ENCODE measurements at places on chromosomes 4 and X.
A peak's percentile ranks its signal among the peaks of the same experiment; 100 is the strongest.

GRCh38 chrX:110733166-110733565 lies 62.5 kb downstream of the CHRDL1 start:
- DNase-seq, result no peak

GRCh38 chrX:124440695-124441094 lies 94.3 kb downstream of the SH2D1A start:
- no peak for DNase-seq

DNA sequence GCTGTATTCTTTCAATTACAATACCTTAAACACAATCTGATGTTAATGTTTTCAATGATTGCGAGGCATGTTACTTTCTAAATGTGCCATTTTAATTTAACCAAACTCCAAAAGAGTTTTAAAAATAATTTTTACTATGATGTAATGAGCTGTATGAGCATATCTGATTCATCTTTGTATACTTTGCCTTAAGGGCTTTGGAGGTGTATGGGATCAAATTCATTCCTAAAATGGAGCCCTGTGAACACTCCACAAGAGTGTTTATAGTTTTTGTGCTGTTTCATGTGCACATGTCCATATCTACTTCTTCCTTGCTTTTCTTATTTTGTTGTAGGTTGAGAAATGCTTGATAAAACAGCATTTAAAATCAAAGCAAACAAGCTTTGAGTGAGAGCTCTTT lies 82.4 kb downstream of the ATP10D start:
- DNase-seq, result no peak

DNA sequence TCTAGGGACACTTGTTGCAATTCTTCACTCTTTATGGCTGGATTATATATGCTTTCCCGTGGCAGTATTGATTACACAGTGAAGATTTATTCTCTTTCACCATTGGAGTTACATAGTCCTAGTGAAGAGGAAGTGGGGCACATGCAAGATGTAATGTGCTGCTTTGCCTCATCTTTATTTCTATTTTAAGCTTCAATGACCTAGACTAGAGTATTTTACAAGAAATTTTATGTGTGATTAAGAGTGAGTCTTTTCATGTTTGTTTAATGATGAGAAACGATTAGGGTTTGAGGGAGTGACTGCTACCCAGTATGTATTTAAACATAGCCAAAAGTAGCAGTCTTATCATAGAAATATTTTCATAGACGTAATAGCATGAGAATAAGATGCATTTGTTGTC lies 30.8 kb downstream of the DIAPH2 start:
- DNase-seq, result no peak

DNA sequence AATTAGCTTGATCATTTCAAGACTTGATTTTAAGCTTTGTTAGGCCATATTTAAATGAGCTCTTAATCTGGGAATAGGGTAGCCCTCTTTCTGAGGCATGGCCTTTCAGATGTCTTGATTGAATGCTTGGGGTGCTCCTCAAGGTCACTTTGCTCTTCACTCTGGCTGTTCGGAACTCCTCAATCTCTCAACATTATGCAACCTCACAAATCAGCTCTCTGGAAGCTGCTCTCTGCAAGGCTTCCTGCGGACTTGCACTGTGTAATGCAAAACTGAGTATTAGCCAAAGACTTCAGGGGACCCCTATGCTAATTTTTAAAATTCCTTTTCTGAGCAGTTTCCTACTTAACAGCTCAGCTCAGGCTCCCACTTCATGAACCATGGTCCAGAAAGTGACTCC lies 398.3 kb downstream of the PRDM5 start:
- no peak for DNase-seq

GRCh38 chrX:53882331-53882730 lies 161.9 kb downstream of the PHF8 start:
- no peak for DNase-seq

- DNase-seq, result no peak
Observed at GRCh38 chrX:140504371-140505324, at the start of gene SOX3. Gene SOX3 (minus strand): TSS chrX:140505069. CDS start chrX:140505060, 9 bp downstream.

GRCh38 chr4:84051639-84052038 lies 447.5 kb downstream of the NKX6-1 start:
- peak; percentile 60 for DNase-seq
